ENCODE measurements at places on chromosomes 13 and 19.

DNA sequence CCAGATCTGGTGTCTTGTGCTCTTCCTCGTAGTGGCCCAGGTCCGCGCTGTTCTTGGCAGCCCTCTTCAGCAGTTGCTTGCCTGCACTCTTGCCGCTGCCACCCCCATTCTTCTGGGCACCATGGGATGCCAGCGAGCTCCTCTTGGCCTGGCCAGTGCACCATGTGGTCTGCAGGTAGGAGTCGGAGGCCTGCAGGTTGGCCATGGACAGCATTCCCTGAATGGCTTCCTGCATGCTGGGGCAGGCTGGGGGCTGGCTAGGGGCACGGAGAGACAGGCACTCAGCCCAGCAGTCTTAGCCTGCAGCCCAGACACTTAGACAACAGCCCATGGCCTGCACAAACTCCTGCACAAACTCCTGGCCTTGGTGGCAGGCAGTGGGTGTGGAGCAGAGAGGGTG, 234.9 kb downstream of the TUBA3C start:
- DNase-seq = no peak

GRCh38 chr19:5335593-5335992, 5.0 kb downstream of the PTPRS start:
- no peak for DNase-seq

DNA sequence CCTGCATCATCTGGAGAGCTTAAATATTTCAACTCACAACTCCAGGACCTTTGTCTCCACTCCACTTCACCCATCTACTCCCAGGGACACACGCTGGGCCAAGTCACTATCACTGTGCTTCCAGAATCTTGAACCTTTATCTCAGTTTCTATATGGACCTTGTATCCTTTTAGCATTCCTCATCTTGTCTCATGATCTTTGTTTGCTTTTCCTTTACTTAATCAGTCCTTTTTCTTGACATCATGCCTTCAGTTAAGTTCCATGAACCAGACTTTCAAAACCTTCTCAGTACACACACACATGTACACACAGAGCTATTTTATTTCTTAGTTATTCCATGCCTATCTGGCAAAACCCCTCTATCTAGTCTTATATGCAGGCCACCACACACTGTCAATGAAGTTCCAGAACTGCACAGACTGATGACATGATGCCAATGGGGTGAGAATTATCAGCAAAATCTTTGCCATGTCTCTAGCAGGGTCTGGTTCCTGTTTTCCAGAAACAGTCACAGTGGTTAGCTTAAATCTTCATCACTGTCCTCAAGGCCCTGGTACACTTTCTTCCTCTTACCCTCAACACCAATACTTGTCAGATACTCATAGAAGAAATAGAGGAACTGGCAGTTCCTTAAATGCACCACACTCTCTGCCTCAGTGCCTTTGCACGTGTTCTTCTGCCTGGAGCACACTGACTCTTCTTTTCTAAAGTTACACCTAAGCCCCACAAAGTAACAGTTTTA, 77.6 kb upstream of the STARD13 start:
- no peak for DNase-seq

- DNase-seq = no peak
Measured at GRCh38 chr13:104404325-104404724, 1338.1 kb upstream of the SLC10A2 start.
